Naive thymus-derived CD4-positive, alpha-beta T cell (primary cell): ENCODE measurements at places on chromosomes 3 and 15. TPM values are rescaled to one million over a fixed set of nuclear protein-coding genes. Genes with fewer than 3 reads are reported as not detected.

The COL6A5 gene
- total RNA-seq: not detected

DNA sequence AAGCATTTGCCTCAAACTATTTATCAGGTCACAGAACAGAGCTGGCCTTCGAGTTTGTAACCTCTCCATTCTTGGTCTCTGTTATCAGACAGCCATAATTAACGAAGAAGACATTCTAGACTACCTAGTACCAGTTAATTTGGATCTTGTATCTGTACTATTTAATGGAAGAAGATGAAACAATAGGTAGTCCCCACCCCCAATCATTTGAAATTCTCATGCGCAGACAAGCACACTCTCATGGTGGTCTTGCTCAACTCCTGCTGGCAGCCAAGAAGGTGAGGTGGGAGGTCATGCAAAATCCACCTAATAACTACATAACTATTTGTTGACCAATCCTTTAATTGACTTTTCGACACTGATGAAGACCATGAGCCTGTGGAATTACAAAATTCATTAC is 2.8 kb upstream of the SKIL start:
- no peaks in the 10 kb centered on the region for H3K27me3 ChIP-seq
- no peaks in the 10 kb centered on the region for H3K36me3 ChIP-seq
- no peak overlapping the region for H3K4me3 ChIP-seq
- peaks cover 7% of the 10 kb centered on the region for H3K4me1 ChIP-seq
- DNase-seq: no peak

DNA sequence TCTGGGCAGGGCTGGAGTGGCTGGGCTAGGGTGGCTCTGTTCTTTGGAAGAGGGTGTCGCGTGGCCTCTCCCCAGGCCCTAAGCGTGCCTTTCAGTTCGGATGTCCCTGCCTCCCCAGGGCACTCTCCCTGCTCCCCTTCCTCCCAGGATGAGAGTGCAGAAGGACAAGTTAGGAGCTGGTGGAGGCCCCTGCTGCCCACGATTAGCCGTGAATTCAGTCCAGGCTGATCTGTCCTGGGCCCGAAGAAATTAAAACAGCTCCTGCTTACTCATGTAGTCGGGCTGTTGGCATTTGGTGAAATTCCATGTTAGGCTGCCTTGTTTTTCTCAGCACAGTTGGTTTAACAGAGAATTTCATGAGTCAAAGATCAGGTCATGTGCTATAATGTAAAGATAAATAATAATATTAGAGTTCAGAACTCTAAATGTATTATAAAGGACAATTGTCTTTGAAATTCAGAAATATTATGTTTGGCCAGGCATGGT is 24.5 kb downstream of the NIPA1 start:
- H3K27ac ChIP-seq: no peak overlapping the region
- no peaks in the 10 kb centered on the region for H3K4me1 ChIP-seq
- H3K27me3 ChIP-seq: no peaks in the 10 kb centered on the region
- H3K36me3 ChIP-seq: no peaks in the 10 kb centered on the region
- no peak for DNase-seq

The PRSS50 gene
- total RNA-seq: 0.11 TPM

DNA sequence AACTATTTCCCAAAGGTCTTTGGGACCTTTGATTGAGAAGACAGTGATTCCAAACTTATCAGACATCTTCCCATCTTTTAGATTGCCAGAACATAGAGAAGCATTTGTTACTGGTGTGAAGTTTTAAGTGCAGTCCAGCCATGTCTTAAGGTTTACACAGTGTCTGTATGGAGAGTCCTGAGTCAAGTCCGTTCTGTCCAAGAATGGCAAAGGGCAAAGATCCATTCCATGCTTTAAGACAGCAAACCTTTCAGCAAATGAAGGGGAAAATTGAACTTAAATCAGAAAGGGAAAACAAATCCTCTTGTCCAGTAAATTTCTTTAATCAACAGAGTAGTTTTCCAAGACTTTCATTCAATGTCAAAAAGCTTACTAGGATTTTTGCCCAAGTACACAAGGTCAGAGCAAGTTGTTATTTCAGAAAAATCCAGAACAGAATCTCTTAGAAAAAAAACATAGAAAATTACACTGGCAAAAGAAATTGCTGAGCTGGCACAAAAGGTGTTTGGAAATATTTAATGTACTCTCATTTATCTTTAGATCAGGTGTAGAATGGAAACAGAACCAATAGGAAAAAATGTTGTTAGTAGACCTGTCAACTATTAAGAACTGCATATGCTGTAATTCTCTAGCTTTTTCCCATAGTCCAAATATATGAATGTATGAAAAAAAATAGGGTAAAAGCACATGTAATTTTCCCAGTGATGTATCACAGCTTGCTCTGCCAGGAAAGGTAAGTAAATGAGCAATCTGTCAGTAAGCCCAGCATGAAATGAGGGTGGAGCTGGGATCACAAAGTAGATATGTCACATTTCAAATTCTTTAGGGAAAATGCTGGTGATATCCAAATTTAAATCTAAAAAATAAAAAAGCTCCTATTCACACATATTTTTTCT is 1099.9 kb downstream of the TUSC7 start:
- H3K36me3 ChIP-seq: no peaks in the 10 kb centered on the region
- H3K4me3 ChIP-seq: no peak overlapping the region
- no peak overlapping the region for H3K27ac ChIP-seq
- DNase-seq: no peak
- no peaks in the 10 kb centered on the region for H3K4me1 ChIP-seq
- H3K27me3 ChIP-seq: no peaks in the 10 kb centered on the region

DNA sequence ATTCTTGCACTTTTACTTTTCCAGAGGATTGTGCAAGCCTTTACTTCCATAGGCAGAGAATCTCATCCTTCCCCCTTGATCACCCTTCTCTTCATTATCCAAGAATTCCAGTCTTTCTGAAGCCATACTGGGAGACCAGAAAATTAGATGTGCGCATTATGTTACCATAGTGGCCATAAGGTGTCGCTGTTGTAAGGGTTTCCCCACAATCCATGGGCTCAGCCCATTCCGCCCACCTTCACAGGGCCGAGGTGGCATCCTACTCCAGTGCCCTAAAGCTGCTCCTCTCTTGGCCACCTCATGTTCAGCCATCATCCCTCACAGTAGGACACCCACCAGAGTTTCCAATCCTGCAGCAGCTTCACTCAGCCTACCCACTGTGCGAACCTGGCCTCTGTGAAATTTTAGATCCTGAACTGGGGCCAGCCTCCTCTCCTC is 35.0 kb downstream of the CTSH start:
- H3K27ac ChIP-seq: no peak overlapping the region
- peaks cover 11% of the 10 kb centered on the region for H3K36me3 ChIP-seq
- H3K4me1 ChIP-seq: no peaks in the 10 kb centered on the region
- H3K4me3 ChIP-seq: no peak overlapping the region
- no peak for DNase-seq

The COL6A6 gene
- total RNA-seq: not detected

The PLXNB1 gene
- 2.4 and 3.3 TPM in 2 replicates for total RNA-seq

DNA sequence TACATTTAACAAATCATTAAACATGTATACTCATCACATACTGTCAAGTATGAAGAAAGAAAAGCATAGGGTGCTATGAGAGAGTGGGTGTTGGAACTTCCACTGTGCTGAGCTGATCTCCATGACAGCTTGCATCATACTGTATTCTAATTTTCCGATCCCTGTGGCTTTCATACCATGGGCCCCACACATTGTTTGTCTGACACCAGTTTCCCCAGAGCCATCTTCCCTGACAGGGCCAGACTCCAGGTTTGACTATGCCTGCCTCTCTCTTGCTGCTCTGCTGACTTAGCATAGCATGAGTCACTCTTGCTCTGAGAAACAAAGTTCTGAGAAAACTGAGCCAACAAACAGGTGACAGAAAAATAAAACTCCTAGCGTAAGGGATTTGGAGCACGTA is 37.0 kb upstream of the CASR start:
- no peaks in the 10 kb centered on the region for H3K4me1 ChIP-seq
- no peak for DNase-seq
- no peak overlapping the region for H3K4me3 ChIP-seq

GRCh38 chr3:16334909-16335308 is 69.9 kb downstream of the OXNAD1 start:
- H3K27me3 ChIP-seq: no peaks in the 10 kb centered on the region
- H3K4me3 ChIP-seq: no peak overlapping the region
- no peak for DNase-seq

The MED12L gene
- total RNA-seq: 0.53 and 0.56 TPM in 2 replicates

The IGSF10 gene
- not detected for total RNA-seq

GRCh38 chr3:32411442-32411841 is 19.8 kb downstream of the CMTM7 start:
- no peak overlapping the region for H3K4me3 ChIP-seq
- H3K36me3 ChIP-seq: no peaks in the 10 kb centered on the region
- DNase-seq: no peak

The ZPLD1 gene
- total RNA-seq: not detected

- peaks cover 52% of the 10 kb centered on the region for H3K4me1 ChIP-seq
- DNase-seq: no peak
- no peaks in the 10 kb centered on the region for H3K27me3 ChIP-seq
- H3K27ac ChIP-seq: peak overlapping the region; percentile 96
- H3K36me3 ChIP-seq: no peaks in the 10 kb centered on the region
- peak overlapping the region; percentile 80 for H3K4me3 ChIP-seq
Observed at GRCh38 chr3:45690336-45691035, 1.3 kb downstream of the SACM1L start.

The PSTPIP1 gene
- total RNA-seq: 145 TPM

DNA sequence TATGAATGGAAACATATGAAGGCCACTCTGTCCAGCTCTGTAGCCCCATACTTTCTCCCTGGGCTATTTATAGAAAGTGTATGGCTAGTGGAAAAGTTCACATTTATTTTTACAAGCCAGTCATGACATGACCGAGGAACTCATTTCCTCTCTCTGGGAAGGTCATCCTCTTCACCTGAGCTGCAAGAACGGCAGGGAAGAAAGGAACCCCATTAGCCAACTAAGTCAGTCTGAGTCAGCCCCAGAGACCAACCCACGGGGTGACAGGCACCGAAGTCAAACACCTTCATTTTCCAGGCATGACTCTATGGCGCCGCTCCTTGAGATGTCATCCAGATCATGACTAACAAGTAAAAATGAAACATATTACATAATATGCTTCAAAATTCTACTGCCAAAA is 4.8 kb downstream of the PAQR9 start:
- H3K27me3 ChIP-seq: peaks cover 16% of the 10 kb centered on the region
- no peak overlapping the region for H3K27ac ChIP-seq
- H3K4me1 ChIP-seq: no peaks in the 10 kb centered on the region
- no peak for DNase-seq

- H3K4me1 ChIP-seq: no peaks in the 10 kb centered on the region
- no peak for DNase-seq
- no peak overlapping the region for H3K27ac ChIP-seq
- no peak overlapping the region for H3K4me3 ChIP-seq
- H3K36me3 ChIP-seq: no peaks in the 10 kb centered on the region
Observed at GRCh38 chr3:61610316-61610715, 48.9 kb downstream of the PTPRG start.

The TM2D3 gene
- 47.6 and 54.4 TPM in 2 replicates for total RNA-seq

The NRG4 gene
- total RNA-seq: not detected

GRCh38 chr15:38320866-38321265 is 68.2 kb downstream of the SPRED1 start:
- no peaks in the 10 kb centered on the region for H3K27me3 ChIP-seq
- no peak overlapping the region for H3K27ac ChIP-seq
- H3K36me3 ChIP-seq: no peaks in the 10 kb centered on the region
- DNase-seq: no peak

The GSK3B gene
- total RNA-seq: 38.6 TPM

GRCh38 chr15:60541481-60542299 is 62.7 kb upstream of the ICE2 start:
- peaks cover 75% of the 10 kb centered on the region for H3K4me1 ChIP-seq
- no peak for DNase-seq
- no peak overlapping the region for H3K4me3 ChIP-seq
- H3K36me3 ChIP-seq: no peaks in the 10 kb centered on the region

The HACD2 gene
- 28.3 TPM for total RNA-seq

GRCh38 chr3:190870127-190870526 is 7.6 kb upstream of the GMNC start:
- H3K27me3 ChIP-seq: no peaks in the 10 kb centered on the region
- H3K36me3 ChIP-seq: no peaks in the 10 kb centered on the region
- H3K4me3 ChIP-seq: no peak overlapping the region
- no peaks in the 10 kb centered on the region for H3K4me1 ChIP-seq
- DNase-seq: no peak

- DNase-seq: no peak
- no peaks in the 10 kb centered on the region for H3K27me3 ChIP-seq
- H3K4me3 ChIP-seq: no peak overlapping the region
- H3K36me3 ChIP-seq: no peaks in the 10 kb centered on the region
- no peak overlapping the region for H3K27ac ChIP-seq
Observed at GRCh38 chr15:37789397-37789786, 145.0 kb upstream of the TMCO5A start.

- H3K27me3 ChIP-seq: no peaks in the 10 kb centered on the region
- H3K36me3 ChIP-seq: peaks cover 24% of the 10 kb centered on the region
- no peak overlapping the region for H3K4me3 ChIP-seq
Observed at GRCh38 chr15:44554934-44555723, 18.2 kb downstream of the EIF3J start.

GRCh38 chr3:128532012-128532983 is 39.3 kb upstream of the GATA2 start:
- H3K4me3 ChIP-seq: no peak overlapping the region
- H3K4me1 ChIP-seq: no peaks in the 10 kb centered on the region
- H3K27ac ChIP-seq: no peak overlapping the region
- DNase-seq: no peak
- no peaks in the 10 kb centered on the region for H3K27me3 ChIP-seq

DNA sequence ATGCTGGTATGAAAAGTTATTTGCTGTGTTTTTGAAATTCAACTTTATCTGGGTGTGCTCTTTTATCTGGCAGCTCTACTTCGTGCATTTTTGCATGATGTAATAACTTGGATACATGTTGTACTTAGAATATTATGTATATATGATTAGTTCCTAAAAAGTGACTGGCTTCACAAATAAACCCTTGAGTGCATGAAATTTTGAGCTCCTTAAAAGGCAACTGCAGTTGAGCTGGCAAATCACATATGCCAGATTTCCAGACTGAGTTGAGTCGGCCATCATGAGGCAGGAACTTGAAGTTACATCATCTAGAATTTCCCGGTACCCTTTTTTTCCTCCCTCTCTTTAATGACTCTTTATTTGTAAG is 162.5 kb downstream of the FNDC3B start:
- no peak overlapping the region for H3K27ac ChIP-seq
- no peaks in the 10 kb centered on the region for H3K27me3 ChIP-seq
- no peak overlapping the region for H3K4me3 ChIP-seq

GRCh38 chr3:25572919-25573385 is 91.8 kb downstream of the TOP2B start:
- H3K36me3 ChIP-seq: no peaks in the 10 kb centered on the region
- DNase-seq: no peak
- H3K27me3 ChIP-seq: no peaks in the 10 kb centered on the region
- no peak overlapping the region for H3K4me3 ChIP-seq
- no peak overlapping the region for H3K27ac ChIP-seq

The ADGRG7 gene
- not detected for total RNA-seq

GRCh38 chr3:169153656-169154055 is 509.9 kb downstream of the MECOM start:
- H3K4me3 ChIP-seq: no peak overlapping the region
- H3K36me3 ChIP-seq: no peaks in the 10 kb centered on the region
- peaks cover 3% of the 10 kb centered on the region for H3K27me3 ChIP-seq
- H3K27ac ChIP-seq: no peak overlapping the region
- no peak for DNase-seq

The SLC12A1 gene
- total RNA-seq: not detected

- no peak for DNase-seq
- H3K4me1 ChIP-seq: no peaks in the 10 kb centered on the region
- H3K36me3 ChIP-seq: no peaks in the 10 kb centered on the region
- no peak overlapping the region for H3K27ac ChIP-seq
- H3K4me3 ChIP-seq: no peak overlapping the region
Observed at GRCh38 chr3:131702146-131702545, 199.4 kb upstream of the MRPL3 start.
